ENCODE measurements at places on chromosomes 2 and 18. TPM values are rescaled to one million over a fixed set of nuclear protein-coding genes. Genes with fewer than 3 reads are reported as not detected.

AFG3L2 gene
- 44.1 TPM for total RNA-seq

EMILIN1 gene
- 292 TPM for total RNA-seq

EMILIN2 gene
- total RNA-seq, result 10.3 TPM

FAM110C gene
- total RNA-seq, result under 0.01 TPM

LIPG gene
- 0.40 TPM for total RNA-seq

GCA gene
- total RNA-seq, result 9.5 TPM

MSTN gene
- total RNA-seq, result under 0.01 TPM

HOXD8 gene
- total RNA-seq, result 0.06 TPM

ARL6IP6 gene
- 14.3 TPM for total RNA-seq
